ENCODE measurements at places on chromosomes 7 and 10.

GRCh38 chr7:142670511-142670910 is 78.8 kb upstream of the PRSS1 start:
- DNase-seq = no peak
- no peak overlapping the region for H3K27ac ChIP-seq
- H3K27me3 ChIP-seq = no peaks in the 10 kb centered on the region
- H3K4me1 ChIP-seq = no peaks in the 10 kb centered on the region

GRCh38 chr7:578386-578785 is 58.7 kb upstream of the PDGFA start:
- H3K4me1 ChIP-seq = no peaks in the 10 kb centered on the region
- no peaks in the 10 kb centered on the region for H3K27me3 ChIP-seq
- no peak overlapping the region for H3K4me3 ChIP-seq
- DNase-seq = no peak
- H3K27ac ChIP-seq = no peak overlapping the region

DNA sequence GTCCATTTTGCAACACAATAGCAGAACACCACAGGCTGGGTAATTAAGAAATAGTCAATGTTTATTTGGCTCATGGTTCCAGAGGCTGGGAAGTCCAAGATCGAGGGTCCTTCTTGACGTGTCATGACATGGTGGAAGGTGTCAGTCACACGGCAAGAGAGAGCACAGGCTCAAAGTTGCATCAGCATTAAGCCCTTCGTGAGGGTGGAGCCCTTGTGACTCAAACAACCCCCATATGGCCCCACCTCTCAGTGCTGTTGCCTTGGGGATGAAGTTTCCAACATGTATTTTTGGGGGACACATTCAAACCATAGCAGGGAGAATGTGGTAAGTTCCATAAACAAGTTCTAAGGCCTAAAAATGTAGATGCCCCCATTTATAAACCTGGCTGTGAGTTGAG is 24.6 kb upstream of the GTPBP4 start:
- no peaks in the 10 kb centered on the region for H3K36me3 ChIP-seq
- H3K4me1 ChIP-seq = no peaks in the 10 kb centered on the region
- DNase-seq = no peak

DNA sequence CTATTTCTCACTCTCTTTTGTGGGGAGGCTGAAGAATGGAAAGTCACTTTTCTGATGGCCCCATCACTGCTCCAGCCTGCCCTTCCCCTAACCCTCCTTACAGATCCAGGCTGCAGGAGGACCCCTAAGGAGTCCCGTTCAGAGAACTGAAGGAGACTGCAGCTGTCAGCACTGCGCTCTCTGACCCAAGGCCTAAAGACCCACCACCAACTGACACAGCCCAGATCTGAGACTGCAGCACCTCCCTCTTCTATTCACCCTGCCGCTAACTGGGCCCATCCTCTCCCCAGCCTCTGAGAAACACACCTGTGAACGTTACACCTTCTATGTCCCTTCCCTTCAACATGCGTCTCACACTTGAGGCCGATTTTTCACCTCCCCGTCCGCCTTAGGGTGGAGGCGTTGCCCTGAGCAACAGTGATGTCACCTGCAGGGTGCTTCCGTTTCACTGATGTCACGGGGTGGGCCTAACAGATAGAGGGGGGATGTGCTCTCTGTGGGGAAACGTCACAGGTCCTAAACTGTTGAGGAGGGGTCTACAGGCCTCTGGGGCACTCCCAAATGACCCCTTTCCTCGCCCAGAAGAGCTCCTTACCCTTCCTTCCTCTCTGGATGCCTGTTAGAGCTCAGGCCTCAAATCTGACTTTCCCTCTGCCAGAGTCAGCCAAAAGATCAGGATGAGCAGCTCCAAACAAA is 5.1 kb downstream of the ITPRIP start:
- no peak overlapping the region for H3K4me3 ChIP-seq
- peaks cover 4% of the 10 kb centered on the region for H3K4me1 ChIP-seq
- no peaks in the 10 kb centered on the region for H3K36me3 ChIP-seq
- no peak overlapping the region for H3K27ac ChIP-seq
- DNase-seq = no peak

GRCh38 chr7:11188529-11189310 is 215.0 kb downstream of the PHF14 start:
- no peak for DNase-seq
- H3K4me1 ChIP-seq = no peaks in the 10 kb centered on the region
- H3K27ac ChIP-seq = no peak overlapping the region
- H3K4me3 ChIP-seq = no peak overlapping the region
- no peaks in the 10 kb centered on the region for H3K36me3 ChIP-seq
- H3K27me3 ChIP-seq = no peaks in the 10 kb centered on the region

DNA sequence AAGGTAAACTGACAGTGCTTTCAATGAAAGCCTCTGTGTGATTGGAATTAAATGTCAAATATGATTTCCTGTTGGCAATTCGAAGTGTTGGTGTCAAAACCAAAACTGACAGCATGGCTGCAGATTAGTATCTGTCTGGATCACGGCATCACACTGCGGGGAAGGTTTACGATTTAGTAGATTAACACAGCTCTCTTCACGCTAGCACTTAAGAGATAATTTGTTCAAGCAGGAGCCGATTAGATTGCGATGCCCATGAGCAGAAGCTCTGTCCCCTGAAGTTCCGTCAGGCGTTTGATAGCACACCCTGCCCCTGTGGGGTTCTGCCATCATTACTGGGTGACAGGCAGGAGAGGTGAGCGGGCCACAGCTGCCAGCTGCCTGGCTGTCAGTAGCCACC is 279.5 kb upstream of the AUTS2 start:
- no peaks in the 10 kb centered on the region for H3K36me3 ChIP-seq
- DNase-seq = no peak
- H3K4me3 ChIP-seq = no peak overlapping the region
- H3K4me1 ChIP-seq = no peaks in the 10 kb centered on the region

- DNase-seq = peak; percentile 2
- H3K4me3 ChIP-seq = no peak overlapping the region
- H3K4me1 ChIP-seq = no peaks in the 10 kb centered on the region
- H3K36me3 ChIP-seq = no peaks in the 10 kb centered on the region
- H3K27me3 ChIP-seq = peaks cover 51% of the 10 kb centered on the region
- no peak overlapping the region for H3K27ac ChIP-seq
Measured at GRCh38 chr7:121874298-121874697, 1.3 kb downstream of the PTPRZ1 start.

DNA sequence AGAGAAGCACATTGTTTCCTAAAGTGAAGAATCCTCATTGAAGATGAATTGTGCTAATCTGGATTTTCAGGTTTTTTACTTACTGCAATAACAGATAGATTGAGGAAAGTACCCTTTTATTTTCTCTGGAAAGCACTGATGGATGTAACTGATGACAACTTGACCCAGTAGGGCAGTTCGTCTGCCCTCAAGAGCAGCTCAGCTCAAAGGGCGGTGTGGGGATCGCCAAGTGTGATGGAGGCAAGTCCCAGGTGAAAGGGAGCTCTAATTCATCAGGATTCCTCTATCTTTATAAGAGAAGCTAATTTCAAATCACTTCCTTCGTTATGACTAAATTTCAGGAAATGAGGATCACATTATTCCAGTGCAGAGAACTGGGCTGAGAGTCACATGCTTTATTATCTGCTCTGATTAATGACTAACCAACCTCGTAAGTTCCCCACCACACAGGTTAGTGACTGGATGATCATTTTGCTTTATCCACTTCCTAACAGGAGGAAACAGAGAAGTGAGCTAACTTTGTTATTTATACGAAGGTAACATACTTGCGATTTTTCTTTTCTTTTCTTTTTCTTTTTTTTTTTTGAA is 98.8 kb downstream of the PFKFB3 start:
- no peaks in the 10 kb centered on the region for H3K36me3 ChIP-seq
- H3K4me3 ChIP-seq = no peak overlapping the region

GRCh38 chr7:98619450-98620321 is 2.6 kb downstream of the NPTX2 start:
- no peak for DNase-seq
- no peaks in the 10 kb centered on the region for H3K4me1 ChIP-seq
- peaks cover 47% of the 10 kb centered on the region for H3K27me3 ChIP-seq
- no peak overlapping the region for H3K27ac ChIP-seq
- no peak overlapping the region for H3K4me3 ChIP-seq

DNA sequence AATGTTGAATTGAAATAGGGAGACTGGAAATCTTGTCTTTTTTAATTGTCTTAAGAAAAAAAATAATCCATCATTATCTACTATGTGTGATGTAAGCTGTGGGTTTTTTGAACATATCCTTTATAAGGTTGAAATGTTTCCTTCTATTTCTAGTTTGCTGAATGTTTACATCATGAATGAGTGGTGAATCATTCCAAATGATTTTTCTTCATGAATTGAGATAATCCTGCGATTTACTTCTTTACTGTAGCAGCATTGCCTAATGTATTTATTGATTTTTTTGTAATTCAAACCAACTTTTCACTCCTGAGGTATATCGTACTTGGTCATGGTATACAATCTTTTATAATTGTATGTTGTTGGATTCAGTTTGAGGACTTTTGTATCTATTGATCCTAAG is 607.6 kb upstream of the PFKP start:
- no peaks in the 10 kb centered on the region for H3K4me1 ChIP-seq
- no peak overlapping the region for H3K27ac ChIP-seq
- no peak for DNase-seq
- H3K36me3 ChIP-seq = no peaks in the 10 kb centered on the region
- no peak overlapping the region for H3K4me3 ChIP-seq

GRCh38 chr7:105611856-105612775 is 30.8 kb upstream of the EFCAB10 start:
- no peak for DNase-seq
- no peaks in the 10 kb centered on the region for H3K27me3 ChIP-seq
- no peaks in the 10 kb centered on the region for H3K4me1 ChIP-seq
- H3K27ac ChIP-seq = no peak overlapping the region

GRCh38 chr7:149454006-149454405 is 6.9 kb downstream of the ZNF777 start:
- no peak overlapping the region for H3K27ac ChIP-seq
- peaks cover 16% of the 10 kb centered on the region for H3K36me3 ChIP-seq
- no peaks in the 10 kb centered on the region for H3K4me1 ChIP-seq

DNA sequence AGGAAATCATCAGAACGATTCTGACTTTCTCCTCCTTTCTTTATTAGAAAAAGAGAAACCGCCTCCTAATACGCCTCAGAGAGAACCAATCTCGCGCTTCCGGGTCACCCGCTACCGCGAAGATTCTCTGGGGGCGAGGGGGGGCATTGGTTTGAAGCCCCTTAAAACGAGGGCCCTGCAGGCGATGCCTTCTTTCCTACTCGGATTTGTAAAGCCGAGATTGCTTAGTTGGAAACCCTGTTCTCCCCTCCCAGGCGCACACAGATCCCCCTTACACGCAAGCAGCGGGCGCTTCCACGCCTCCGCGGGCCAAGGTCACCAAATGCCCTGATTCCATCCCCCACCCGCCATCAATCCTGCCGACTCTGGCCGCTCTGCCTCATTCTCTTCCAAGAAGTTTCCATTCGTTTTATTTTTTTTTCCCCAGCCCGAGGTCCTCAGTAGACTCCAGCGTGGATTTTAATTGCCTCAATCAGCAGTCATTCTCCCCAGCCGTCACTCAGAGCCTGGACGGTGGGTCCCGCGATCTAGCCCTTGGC is 1.1 kb upstream of the GAD2 start:
- no peaks in the 10 kb centered on the region for H3K36me3 ChIP-seq
- H3K27ac ChIP-seq = no peak overlapping the region
- peaks cover 48% of the 10 kb centered on the region for H3K27me3 ChIP-seq
- no peaks in the 10 kb centered on the region for H3K4me1 ChIP-seq

DNA sequence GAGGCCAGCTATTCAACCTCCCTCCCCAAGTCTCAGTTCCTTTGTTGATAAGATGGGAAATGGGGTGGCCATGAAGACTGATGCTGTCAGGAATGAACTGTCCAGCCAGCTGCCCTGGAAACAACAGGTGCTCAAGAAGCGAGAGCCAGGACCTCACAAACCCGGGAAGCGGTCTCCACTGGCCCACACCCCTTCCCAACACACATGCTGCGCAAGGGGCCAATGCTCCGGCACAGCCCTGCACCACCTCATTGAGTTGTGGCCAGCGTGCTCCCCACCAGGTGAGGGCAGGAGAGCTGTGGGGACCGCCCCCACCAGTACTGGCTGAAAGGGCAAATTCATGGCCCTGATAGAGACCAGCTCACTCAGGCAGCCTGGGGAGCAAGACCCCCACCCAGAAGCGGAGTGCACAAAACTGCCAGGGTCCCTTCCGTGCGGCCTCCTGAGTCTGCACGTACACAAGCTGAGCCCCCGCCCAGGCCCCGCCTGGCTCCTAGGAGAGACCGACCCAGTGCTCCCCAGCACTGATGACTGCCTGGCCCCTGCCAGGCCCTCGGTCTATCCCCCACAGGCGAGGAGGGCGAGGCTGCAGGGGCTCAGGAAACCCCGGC is 216.6 kb downstream of the MAD1L1 start:
- no peak for DNase-seq
- peaks cover 3% of the 10 kb centered on the region for H3K36me3 ChIP-seq
- no peak overlapping the region for H3K27ac ChIP-seq
- H3K4me1 ChIP-seq = no peaks in the 10 kb centered on the region

- H3K27ac ChIP-seq = no peak overlapping the region
- H3K4me1 ChIP-seq = no peaks in the 10 kb centered on the region
Measured at GRCh38 chr7:8213381-8213780, 48.6 kb downstream of the ICA1 start.

DNA sequence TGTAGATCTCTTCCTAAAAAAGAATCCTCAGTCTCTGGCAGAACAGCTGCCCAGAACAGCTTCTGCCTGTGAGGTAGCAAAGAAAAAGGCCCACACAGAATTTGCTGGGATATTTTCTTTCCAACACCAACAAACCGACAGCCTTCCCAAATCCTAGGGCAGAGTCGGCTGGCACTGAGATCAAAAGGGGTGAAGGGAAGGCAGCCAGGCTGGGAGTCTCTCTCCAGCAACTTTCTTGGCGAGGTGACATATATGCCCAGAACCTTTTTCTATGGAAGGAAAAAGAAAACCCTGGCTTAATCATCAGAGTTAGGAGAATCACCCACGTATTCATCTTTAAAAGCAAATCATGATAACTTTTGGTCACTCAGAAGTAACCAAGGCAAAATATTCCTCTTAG is 279.6 kb downstream of the DNAJB6 start:
- H3K27me3 ChIP-seq = peaks cover 11% of the 10 kb centered on the region
- no peak for DNase-seq
- no peak overlapping the region for H3K4me3 ChIP-seq
- no peaks in the 10 kb centered on the region for H3K36me3 ChIP-seq

DNA sequence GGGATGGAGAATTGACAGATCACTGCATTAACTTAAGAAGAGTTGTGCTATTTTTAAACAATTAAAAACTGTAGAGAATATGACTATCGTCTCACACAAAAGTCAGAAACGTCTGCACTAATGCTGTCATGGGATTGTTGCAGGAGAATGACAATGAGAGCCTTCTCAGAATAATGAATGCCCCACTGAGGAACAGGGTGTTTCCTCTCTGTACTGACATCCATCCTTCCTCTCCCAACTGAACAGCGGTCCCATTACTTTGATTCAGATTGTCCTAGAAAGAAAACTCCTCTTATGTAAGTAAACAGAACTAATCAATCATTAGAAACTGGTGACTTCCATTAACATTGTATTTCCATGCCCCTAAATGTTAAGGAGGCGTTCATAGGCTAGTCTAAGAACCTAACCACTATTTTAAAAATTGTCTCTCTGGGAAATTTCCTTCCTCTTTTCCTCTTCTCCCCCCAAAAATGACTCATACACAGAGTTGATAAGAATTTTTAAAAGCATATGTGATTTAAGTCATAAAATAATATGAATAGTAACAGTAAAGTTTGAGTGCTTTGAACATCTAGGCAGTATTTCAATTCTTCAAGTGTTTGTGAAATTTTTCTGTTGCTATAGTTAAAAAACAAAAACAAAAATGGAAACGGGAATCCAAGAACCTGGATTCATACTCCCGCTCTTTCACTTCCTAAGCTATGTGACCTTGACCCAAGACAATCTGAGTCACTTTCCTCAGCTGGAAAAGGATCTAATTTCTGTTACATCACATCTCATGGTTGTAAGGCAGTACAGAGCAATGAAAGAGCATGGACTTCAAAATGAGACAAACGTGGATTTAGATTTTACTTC is 12.7 kb upstream of the MACC1 start:
- no peak overlapping the region for H3K4me3 ChIP-seq
- no peak for DNase-seq
- peaks cover 6% of the 10 kb centered on the region for H3K4me1 ChIP-seq
- no peak overlapping the region for H3K27ac ChIP-seq
- H3K36me3 ChIP-seq = no peaks in the 10 kb centered on the region

Data from small intestine (tissue), 16 donors.